ENCODE measurements at places on chromosomes 7 and 10.

DNA sequence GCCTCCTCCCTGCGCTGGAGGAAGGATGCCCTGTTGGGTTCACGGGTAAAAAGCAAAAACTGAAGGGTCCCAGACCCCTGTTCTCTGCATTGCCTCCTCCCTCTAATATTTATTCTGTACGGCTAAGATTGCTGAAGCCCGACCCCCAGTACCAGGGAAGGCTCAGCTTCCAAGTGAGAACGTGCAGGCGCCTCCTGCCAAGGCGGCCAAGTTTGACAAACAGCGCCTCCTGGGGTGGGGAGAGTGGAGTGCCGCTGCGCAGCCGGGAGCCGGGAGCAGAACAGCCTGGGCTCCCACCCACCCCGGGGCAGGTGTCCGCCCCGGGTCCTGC is 4.7 kb upstream of the EBF3 start:
- DNase-seq, result no peak

DNA sequence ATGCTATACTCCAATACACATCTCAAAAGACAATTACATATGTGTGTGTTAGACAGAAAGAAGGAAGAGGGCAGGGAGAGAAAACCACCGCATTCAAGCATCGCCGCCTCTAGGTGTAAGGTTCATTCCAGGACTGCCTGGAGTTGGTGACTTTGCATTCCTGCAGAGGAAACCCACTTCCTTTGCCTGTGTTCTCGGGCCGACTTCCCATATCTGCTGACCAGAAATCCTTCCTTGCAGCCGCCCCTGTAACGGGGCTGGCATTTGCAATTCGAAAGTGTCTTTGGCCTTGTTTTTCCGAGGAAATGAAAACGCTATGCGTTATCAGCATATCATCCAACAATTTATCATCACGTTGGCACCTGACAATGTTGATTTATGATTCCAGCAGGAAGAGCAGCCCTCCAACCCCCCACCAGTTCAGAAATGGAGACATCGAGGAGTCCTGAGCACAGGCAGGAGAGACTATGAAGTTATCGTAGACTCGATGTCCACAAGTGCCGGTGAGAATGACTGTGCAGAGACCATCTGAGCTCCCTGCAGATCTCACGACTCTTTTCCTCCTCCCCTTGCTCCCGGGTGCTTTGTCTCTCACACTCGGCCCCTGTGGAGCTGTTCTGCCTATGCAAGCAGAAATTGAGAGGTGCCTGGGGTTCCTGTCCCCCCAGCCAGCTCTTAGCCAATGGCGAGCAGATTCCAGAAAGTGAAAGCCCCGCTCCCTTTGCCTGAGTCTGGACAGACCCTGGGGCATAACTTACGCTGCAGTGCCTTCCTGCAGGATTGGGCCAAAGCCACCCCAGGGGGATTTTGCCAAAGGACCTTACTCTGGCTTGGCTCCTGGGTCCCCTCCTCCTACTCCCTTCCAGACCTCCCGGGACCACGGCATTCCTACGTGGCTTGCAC is 68.9 kb upstream of the FOXK1 start:
- no peak for DNase-seq

DNA sequence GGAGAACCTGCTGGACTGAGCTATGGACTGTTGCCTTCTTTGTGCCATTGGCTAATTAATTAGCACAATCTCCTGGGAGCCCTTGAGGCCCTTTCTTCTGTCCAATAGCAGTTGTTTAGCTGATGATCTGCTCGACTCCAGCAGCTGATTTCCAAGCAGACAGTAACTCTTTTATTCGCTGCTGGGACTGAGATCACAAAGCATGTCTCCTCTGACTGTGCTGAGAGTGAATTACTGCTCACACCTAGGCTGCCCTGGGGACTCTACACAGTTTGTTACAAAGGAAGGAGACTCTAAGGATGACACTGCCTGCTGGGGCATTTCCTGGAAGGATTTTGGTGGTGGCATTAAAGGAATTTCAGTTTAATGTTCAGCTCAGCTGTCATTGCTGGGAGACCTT is 31.4 kb downstream of the CASP7 start:
- no peak for DNase-seq

DNA sequence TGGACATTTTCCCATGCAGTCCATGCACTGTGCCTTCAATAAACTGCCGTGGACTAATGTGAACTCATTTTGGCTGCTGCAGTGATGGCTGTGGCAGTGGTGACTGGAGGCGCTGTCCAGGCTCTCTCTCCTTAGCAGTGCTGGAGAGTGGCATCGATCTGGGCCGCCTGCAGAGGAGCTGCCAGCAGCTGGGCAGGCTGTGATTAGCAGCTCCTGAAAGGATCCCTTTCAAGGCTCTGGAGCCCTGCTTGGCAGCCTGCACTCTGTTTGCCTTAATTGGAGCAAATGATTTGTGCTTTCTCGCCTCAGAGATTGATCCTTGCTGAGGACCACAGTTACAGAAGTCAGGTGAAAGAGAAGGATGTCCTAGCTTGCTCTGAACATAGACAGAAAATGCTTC is 130.1 kb upstream of the VWC2 start:
- no peak for DNase-seq

DNA sequence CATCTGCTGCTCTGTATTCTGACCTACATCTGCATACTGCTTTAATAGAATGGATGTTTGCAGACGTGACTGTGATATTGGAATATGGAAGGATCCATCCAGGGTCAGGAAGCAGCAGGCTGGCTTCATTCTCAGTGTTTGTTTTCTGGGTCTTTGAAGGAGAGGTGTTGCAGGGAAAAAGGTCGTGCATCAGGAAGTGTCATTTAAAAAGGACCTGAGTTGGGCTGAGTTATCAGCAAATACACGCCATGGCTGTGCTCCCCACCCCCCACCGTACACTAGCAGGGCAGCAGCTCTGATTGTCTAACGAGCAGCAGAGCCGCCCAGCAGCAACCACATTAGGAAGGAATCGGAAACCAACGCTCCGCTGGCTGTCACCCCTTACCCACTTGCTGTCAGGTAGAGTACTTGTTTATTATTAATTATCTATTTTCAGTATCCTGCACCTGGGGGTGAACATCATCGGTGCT is 63.1 kb upstream of the STEAP1B start:
- DNase-seq, result no peak

- DNase-seq, result no peak
These were observed 256.7 kb downstream of the AGMO start for GRCh38 chr7:15305002-15305600.

- no peak for DNase-seq
These were observed 73.5 kb upstream of the PRR15 start for GRCh38 chr7:29490094-29490607.

DNA sequence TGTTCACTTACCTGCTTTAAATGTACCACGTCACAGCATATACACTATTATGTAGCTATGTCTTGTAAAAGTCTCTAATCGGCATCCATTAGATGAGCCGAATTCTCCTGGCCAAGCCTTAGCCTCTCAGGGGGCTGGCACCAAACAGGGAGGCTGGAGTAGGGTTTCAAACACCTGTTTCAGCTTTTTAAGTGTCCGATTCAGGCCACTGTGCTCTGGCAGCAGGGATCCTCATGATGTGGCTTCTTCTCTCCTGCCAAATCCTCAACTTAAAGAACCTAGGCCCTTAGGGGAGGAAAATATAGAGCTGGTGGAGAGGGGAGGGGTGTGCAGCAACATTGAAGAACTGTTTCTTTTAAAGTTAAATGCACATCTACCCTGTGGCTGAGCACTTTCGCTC is 68.5 kb upstream of the NFKB2 start:
- no peak for DNase-seq

- DNase-seq, result no peak
These were observed 14.1 kb upstream of the AKR1B10 start for GRCh38 chr7:134513169-134513752.

- DNase-seq, result no peak
These were observed 1.4 kb downstream of the WNT16 start for GRCh38 chr7:121330053-121330833.

GRCh38 chr10:44192435-44192834 is 192.5 kb downstream of the CXCL12 start:
- no peak for DNase-seq

- no peak for DNase-seq
These were observed 84.9 kb downstream of the DOCK4 start for GRCh38 chr7:112121318-112121717.

- DNase-seq, result no peak
These were observed 44.1 kb downstream of the DGKB start for GRCh38 chr7:14858410-14858809.

GRCh38 chr10:35700487-35700882 is 58.4 kb upstream of the FZD8 start:
- no peak for DNase-seq

DNA sequence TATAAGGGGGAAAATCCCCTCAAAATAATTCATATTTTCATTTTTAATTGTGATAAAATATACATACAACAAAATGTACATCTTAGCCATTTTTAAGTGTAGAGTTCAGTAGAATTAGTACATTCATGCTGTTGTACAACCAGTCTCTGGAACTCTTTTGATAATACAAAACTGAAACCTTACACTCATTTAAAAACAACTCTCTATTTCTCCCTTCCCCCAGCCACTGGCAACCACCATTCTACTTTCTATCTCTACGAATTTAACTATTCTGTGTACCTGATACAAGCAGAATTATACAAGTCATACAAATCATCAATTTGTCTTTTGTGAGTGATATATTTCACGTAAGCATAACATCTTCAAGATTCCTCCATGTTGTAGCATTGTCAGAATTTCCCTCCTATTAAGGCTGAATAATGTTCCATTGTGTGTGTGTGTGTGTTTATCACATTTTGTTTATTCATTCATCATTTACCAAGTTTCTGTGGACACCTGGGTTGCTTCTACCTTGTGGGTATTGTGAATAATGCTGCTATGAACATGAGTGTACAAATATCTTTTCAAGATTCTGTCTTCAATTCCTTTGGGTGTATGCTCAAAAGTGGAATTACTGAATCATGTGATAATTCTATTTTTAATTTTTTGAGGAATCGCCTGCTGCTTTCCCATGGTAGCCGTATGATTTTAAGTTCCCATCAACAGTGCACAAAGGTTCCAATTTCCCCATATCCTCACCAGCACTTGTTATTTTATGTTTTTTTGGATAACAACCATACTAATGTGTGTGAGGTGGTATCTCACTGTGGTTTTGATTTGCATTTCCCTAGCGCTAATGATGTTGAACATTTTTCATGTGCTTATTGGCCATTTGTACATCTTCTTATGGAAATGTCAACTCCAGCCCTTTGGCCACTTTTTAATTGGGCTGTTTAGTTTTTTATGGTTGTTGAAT is 4.7 kb upstream of the EBLN1 start:
- DNase-seq, result no peak

DNA sequence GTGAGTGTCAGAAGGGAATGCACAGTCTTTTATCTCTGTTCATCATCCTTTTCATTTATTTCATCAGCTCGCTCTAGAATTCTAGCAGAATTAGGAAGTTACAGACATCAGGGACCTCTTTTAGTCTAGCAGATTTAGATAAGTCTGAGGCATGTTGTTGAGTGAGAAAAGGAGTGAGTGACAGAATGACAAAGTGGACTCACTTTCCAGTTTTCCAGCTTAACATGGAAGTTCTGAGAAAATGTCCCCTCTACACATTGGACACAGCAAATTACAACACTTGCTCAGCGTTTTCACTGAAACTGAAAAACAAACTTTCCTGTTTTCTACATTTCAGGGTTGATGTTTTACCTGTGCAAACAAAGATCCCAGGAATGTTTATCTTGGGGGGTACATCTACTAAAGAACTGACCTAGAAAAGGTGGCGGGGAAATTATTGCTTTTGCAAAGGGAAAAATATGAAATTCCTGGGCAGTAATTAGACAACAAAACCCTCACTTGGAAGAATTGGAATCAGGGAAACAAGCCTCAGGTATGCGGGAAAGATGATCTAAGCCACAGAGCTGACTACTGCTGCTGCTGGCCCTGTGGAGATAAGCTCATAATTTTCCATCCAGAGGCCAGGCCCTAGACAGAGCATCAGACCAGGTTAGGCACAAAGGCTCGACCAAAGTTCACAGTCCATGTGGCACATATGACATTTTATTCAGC is 14.6 kb upstream of the CYP3A5 start:
- no peak for DNase-seq

- no peak for DNase-seq
These were observed 37.3 kb upstream of the TMEM254 start for GRCh38 chr10:80041162-80041561.

- no peak for DNase-seq
These were observed 133.3 kb downstream of the STRA8 start for GRCh38 chr7:135366843-135367508.

DNA sequence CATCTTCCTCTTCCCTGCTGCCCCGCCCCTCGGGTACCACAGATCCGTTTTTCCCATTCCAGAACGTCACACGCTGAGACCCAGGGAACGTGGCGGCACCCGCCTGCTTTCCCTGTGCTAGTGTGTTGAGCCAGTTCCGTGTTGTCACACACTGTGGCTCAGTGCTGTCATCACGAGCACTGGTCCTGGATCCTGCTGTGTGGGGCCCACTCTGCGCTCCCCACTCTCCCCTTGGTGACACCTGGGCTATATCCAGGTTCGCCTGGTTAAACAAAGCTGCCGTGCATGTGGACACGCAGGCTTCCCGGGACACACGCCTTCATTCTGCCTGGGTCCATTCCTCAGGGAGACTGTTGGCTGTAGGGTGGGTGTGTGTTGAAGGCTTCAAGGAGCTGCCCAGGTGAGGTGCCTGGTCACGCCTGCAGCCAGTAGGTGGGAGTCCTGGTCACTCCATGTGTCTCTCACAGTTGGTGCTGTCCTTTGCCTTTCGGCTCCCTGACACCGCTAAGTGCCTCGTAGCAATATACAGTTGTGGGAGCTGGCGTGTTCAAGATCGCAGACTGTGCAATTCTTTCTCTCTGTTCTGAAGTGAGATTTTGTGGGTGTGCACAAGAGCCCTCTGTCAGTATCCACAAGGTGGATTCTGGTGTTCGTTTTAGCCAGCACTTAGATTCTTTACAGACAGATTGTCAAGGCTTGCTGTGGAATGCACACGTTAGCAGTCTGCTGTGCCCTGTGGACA is 88.6 kb downstream of the INPP5A start:
- DNase-seq, result no peak

GRCh38 chr7:70598976-70599375 is 533.0 kb upstream of the GALNT17 start:
- no peak for DNase-seq

- no peak for DNase-seq
These were observed 114.7 kb downstream of the ODAD2 start for GRCh38 chr10:27884185-27884641.

DNA sequence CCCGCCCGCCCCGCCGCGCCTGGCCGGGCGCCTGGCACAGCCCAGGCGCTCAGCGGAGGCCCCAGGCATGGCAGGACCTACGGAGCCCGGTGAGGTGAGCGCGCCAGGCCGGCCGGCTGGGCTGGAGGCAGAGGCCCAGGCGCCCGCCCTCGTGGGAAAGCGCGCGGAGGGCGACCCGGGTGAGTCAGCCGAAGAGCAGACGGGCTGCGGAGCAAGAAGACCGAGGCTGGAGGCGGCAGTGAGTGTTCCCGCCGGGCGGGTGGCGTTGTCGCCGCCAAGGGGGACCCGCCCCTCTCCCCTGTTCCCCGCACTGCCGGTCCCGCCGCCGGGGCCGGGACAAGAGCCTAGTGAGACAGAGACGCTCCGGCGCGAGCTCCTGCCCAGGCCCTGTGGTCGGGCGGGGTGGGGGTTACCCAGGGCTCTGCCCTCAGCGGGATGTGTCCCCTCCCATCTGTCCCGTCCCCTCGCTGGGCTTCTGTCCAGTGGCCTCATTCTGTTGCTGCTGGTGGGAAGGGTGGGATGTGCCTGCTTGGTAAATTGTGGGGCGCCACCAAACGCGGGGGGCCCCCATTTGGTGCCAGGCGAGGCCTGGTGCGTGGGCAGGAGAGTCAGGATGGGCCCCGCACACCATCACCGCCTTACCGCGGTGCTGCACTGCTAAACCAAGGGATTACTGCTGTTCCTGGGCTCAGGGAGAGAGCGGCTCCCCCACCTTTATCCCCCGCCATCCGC is 17.0 kb upstream of the NODAL start:
- peak; percentile 20 for DNase-seq

GRCh38 chr10:81828251-81828650 is 46.7 kb upstream of the NRG3 start:
- no peak for DNase-seq

All from stimulated activated CD8-positive, alpha-beta memory T cell treated with anti-CD3 and anti-CD28 coated beads, Interleukin-7, amount 100 ng/mL, for 24 hours (primary cell).